ENCODE measurements at places on chromosomes 16 and 17.

GRCh38 chr16:71645450-71645849, 19.5 kb downstream of the MARVELD3 start:
- no peak for DNase-seq

DNA sequence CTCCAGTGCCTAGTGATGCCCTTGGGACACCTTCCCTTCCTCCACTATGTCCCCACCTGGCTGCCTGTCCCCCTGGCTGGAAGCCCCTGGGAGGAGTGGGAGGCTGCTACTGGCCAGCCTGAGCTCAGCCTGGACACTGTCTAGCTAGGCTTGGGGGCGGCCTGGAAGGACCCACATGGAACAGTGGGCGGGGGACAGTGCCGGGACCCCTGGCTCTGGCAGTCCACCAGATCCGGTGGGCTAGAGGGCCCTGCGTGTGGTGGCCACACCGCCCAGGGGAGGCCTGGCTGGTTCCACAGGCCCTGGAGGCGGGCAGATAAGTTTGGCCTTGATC, 388.0 kb upstream of the TNRC6C start:
- no peak for DNase-seq

- DNase-seq, result no peak
These were observed 75.4 kb downstream of the ARHGAP17 start for GRCh38 chr16:24939738-24940137.

GRCh38 chr17:64742326-64742725, 80.2 kb upstream of the SMURF2 start:
- no peak for DNase-seq

DNA sequence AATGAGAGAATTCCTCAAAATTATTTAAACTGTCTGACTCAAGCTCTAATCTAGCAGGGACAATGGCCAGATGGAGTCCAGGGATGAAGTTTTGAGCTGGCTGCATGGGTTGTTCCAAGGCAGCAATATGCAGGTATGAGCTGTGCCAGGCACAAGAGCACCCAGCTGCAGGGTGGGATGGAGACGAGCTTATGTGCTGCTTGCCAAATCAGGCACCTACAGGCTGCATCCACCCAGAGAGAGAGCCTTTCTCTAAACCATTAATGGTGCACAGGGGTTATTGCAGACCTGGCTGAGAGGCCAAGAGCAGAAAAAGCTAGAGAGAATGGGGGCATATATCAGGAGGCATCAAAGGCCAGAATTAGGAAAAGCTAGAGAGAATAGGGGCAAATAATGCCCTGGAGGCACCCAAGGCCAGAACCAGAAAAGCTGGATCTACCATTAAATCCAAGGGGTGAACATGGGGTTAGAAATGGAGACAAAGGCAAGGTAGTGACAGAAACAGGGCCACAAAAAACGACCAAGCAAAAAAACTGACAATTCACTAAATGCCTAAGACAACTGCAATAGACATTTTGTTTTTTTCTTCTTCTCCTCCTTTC, 11.0 kb downstream of the KRT33A start:
- no peak for DNase-seq
